Astrocyte of the hippocampus (primary cell): ENCODE measurements at places on chromosomes 12 and 14.

DNA sequence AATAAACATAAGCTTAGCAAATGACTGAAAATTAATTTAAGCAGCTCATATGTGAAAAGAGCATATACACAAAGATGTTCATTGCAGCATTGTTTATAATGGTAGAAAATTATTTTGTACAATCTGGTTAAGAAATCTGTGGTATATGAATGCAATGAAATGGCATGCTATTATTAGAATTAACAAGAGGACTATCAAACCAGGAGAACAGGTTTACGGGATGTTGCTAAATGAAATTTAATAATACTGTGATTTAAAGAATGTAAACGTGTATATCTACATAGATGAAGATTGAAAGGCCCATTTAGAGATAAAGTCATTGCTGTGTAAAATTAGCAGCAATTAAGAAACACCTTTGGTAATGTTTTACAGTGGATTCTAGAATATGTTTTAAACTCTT is 70.5 kb downstream of the EID3 start:
- no peak for DNase-seq

GRCh38 chr12:90360300-90360699 is 594.7 kb downstream of the CCER1 start:
- no peak for DNase-seq

GRCh38 chr12:2195085-2195484 is 142.3 kb downstream of the CACNA1C start:
- no peak for DNase-seq

DNA sequence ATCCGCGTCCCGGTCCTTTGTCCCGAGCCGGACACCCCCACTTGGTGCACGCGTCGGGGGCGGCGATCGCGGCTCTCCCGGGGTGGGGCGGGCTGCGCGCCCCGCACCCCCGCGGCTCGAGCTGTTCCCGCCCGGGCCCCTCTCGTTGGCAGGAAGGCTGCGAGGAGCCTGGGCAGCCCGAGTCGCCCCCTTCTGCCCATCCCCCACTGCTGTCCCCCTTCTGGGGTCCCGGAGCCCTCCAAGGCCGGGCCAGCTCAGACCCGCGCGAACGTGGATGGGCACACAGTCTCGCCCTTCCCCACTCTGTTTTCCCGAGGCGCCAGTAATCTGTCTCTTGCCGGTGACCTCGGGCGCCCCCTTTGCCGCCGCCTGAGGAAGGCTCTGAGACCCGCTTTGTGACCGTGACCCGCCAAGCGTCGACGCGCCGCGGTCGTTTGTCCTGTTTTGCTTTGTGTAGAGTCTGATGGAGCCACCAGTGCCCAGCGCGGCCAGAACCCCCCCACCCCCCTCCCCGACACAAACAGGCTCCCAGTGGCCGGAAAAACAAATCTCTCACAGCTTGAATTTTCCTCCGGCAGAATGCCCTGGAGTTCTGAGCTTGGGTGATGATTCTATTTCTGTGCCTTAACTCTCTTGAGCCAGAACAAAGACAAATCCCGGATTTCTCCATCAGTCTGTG is 610 bp downstream of the C14orf132 start:
- DNase-seq, result peak; percentile 65

GRCh38 chr12:104485651-104486362 is 29.1 kb downstream of the CHST11 start:
- no peak for DNase-seq

- DNase-seq, result no peak
Observed at GRCh38 chr12:48451372-48451771, 21.0 kb upstream of the ANP32D start.

DNA sequence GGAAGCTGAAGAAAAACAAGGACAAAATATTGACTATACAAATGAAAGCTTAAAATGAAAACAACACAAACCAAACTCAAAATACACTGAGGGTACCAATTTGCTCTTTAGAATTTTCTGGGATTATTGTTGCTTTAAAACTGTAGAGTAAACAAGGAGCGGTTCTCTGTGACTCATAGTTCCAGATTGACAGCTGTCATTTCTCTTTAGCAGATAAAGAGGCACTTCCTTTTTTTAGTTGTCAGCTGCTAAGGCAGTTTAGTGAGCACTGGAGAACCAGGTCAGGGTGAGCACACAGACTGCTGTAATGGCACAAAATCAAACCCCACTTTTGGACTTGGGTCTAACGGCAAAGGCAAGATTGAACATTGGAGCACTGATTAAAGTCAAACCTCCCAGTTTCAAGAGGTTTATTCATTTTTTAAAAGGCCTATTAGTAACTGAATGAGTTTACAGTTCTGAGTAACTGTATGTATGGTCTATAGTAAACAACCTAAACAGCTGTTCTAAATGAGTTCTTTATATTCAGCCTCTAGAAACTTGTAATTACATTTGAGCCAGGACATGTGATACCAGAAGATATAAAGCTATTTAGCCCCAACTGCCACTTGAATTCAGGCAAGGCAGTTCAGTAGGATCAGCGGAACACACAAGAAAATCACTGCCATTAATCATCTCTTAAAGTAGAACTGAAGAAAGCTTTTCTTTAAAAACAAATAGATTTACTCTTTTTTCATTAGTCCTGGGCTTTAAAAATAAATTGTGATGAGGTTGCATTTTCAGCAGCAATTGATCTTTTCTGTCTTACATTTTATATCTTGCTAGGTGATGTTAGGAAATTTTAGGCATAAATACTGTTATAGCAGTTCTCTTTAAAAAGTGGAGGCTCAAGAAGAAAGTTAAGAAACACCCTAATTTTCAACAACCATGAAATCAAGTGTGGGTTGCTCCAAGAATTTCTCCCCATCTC is 71.7 kb upstream of the PRICKLE1 start:
- no peak for DNase-seq

- peak; percentile 73 for DNase-seq
Observed at GRCh38 chr14:74804219-74804825, 41.2 kb downstream of the YLPM1 start.

DNA sequence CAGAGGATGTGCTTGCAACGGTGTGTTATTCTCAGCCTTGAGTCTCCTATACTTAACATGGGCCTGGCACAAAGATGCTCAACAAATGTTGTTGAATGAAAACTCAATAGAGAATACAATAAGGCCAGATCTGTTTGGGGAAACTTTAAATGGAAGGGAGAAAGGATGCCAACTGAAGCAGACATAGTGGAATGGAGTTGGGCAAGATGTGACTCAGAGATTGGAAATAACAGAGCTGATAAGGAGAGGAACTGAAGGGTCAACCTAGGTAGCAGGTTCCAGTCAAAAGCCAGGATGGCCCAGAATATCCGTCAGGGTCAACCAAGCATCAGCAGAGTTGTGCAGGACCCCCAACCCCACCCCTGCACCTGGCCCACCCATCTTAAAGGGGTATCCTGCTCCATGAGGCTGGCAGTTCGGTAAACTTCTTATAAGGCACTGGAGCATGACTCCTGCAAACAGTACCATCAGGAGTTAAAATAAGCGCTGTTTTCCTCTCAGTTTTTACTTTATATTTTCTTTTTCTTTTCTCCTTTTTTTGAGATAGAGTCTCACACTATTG is 1.1 kb upstream of the BCDIN3D start:
- DNase-seq, result no peak

GRCh38 chr12:44846826-44847225 is 29.3 kb downstream of the NELL2 start:
- DNase-seq, result no peak

- DNase-seq, result no peak
Observed at GRCh38 chr14:56854325-56854724, 44.0 kb upstream of the OTX2 start.

GRCh38 chr12:79644274-79645234 is 46.2 kb downstream of the PAWR start:
- DNase-seq, result no peak

GRCh38 chr12:27208414-27208750 is 35.7 kb upstream of the STK38L start:
- DNase-seq, result no peak

GRCh38 chr14:92033433-92033832 is 6.4 kb downstream of the TRIP11 start:
- no peak for DNase-seq

DNA sequence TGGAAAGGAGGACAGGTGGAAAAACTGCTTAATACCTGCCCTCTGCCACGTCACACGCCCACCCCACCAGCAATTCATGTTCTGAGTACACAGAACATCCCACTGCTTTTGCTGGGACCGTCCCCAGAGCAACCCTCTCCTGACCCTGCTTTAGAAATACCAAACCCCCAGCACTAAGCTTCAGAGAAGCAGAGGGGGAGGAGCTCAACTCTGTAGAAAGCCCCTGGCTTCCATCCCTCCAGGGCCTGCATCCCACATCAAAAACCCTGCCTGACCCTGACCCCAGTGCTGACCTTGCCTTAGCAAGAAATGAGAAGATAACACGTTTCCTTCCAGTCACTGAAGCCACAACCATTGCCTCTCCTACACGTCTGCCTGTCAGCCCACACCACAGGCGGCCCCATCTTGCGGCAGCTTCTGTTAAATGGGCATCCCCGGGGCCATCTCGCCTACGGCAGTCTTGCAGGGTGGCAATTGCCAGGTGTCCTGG is 19.7 kb downstream of the VDR start:
- DNase-seq, result no peak

DNA sequence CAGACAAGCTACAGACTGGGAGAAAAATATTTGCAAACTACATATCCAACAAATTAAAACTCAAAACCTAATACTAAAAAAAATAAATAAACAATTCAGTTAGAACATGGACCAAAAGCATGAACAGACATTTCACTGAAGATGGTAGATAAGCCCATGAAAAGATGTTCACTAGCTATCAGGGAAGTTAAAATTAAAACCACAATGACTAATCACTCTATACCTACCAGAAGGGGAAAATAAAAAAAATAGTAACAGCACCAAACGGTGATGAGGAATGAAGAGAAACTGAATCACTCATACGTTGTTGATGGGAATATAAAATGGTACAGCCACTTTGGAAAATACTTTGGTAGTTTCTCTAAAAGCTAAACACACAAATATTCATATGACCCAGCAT is 31.1 kb upstream of the DHRS7 start:
- DNase-seq, result no peak

DNA sequence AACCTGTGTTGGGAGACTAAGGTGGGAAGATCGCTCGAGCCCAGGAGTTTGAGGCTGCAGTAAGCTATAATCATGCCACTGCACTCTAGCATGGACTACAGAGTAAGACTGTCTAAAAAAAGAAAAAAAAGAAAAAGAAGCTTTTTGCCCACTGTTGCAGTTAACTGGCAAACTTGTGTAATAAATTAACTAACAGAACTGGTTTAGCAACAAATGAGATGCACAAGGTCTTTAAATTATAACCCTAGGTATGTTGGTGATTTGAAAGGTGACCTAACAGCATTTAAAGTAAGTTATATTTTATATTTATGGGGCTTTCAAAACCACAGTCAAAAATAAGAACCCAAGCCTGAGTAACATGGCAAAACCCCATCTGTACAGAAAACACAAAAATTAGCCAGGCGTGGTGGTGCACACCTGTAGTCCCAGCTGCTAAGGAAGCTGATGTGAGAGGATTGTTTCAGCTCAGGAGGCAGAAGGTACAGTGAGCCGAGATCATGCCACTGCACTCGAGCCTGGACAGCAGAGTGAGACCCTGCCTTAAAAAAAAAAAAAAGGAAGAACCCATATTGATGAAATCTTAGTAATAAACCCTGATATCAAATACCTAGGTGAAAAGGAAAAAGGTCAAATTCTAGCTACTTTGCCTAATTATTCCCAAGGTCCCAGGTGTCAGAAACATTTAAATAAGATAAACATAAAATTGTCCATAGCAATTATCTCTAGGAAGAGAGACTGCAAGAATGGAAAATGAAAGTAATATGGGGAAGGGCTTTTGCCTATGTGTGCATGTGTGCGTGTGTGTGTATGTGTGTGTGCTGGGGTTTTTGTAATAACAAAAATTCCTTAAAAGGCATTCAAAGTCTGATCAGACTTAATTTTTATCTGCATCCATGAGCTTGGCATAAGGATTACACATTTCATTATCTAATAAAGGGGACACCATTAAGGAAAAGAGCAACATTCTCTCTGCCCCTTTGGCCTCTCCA is 15.4 kb downstream of the SYNE2 start:
- peak; percentile 16 for DNase-seq

GRCh38 chr12:27968972-27969623 is 3.4 kb downstream of the PTHLH start:
- DNase-seq, result peak; percentile 76

DNA sequence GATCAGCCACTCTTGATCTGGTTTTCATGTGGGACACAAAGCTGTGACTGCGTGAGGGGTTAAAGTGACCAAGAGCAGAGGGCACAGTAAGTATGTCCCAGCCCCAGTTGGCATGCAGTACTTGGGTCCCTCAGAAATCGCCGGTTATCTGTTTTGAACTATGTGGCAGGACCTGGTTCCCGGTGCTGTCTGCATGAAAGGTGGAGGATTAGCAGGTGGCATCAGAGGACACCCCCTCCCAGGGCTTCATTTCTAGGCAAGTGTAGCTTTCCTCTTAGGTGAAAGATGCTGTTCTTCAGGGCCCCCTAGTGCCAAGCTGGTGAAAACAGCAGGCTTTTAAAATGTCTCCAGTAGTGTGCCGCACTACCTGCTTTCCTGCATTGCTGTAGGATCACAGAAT is 57.1 kb downstream of the ATG14 start:
- DNase-seq, result peak; percentile 43

DNA sequence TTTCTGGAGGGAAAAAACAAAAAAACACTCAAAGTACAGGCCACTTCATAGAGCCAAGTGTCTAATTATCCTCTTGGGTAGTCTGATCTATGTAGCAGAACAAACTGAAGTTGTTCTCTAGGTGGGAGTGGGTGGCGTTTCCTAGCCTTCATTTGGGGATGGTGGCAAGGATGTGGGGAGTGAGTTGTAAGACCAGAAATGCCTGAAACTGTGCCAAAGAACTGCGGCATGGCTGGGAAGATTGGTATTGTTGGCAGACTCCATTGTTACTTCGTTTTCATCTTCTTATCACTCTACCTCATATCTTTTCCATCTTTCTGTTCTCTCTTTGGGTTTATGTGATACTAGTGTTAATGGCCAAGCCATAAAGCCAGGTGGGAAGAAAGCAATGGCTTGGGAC is 177.3 kb upstream of the DDHD1 start:
- peak; percentile 44 for DNase-seq

DNA sequence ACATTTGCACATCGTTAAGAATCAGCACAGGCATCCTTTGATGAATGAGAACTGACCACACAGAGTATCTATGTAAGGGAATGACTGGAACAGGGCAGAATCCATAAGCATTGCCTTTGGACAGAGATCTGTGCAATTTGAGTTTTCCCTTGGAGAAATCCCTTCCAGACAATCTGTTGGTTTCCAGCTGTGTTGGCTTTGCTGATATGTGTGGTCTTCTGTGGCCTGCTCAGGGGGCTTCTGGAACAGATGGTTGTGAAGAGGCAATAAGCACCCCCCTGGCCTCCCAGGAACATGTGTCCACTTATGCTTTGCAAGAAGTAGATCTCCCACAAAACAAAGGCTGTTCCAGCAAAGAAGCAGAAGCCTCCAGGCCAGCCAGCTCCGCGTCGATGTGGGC is 111.4 kb upstream of the TMEM132C start:
- no peak for DNase-seq

GRCh38 chr12:3246253-3246652 is 169.1 kb downstream of the TSPAN9 start:
- no peak for DNase-seq

DNA sequence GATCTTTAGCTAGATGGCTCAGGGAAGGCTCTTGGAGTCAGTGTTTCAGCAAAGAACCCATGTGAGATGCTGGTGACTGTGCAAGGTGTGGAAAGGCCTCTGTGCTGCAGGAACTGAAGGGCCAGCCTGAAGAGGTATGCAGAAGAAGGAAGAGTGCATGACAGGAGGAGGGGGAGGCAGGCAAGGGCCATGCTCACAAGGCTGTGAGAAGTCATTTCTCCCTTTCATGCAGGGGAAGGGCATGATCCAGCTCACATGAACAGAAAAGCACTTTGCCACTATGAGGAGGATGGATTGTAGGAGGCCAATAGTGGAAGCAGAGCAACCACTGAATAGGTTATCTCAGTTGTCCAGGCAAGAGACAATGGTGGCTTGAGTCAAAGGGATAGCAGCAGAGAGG is 83.7 kb downstream of the SSPN start:
- no peak for DNase-seq
